HCT116 (cell line): ENCODE measurements at places on chromosomes 6 and 20.
A peak's percentile ranks its signal among the peaks of the same experiment; 100 is the strongest.

GRCh38 chr6:18330548-18331081 lies 56.5 kb upstream of the RNF144B start:
- DNase-seq: no peak

- no peak for DNase-seq
These were observed 22.5 kb upstream of the MMS22L start for GRCh38 chr6:97305414-97306066.

DNA sequence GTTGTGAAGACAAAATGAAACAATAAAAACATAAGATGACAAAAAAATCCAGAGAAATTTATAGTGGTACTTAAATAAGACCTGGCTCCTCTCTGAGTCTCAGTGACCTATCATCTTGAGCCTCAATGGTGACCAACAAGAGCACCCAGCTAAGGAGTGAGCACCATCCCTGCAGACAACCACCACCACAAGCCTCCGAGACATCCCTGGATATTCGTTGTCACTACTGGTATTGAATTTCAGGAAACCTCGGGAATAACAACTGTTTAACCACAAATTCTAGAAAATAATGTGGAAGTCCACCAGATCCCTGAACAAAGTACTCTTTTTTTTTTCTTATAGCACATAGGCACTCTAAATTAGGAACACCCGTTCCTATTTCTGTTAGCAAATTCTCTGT lies 32.2 kb upstream of the ADGRF5 start:
- DNase-seq: no peak

- DNase-seq: no peak
These were observed 1.3 kb downstream of the GZF1 start for GRCh38 chr20:23363257-23363649.

- DNase-seq: no peak
These were observed 87.5 kb upstream of the HDAC2 start for GRCh38 chr6:114058435-114058834.

DNA sequence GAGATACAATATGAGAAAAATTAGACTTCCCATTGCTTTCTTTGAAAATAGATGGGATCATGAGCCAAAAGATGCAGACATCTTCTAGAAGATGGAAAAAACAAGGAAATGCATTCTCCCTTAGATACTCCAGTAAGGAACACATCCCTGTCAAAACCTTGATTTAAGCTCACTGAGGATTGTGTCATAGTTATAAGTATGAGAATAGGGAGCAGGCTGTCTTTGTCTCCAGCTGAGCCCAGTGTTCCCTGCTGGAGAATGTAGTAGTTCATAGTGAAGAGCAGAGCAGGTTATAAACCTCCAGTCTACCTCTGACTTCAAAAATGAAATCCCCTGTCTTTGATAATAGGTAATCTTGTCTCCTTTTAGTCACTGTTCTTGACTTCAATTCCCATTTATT lies 589.9 kb downstream of the PHF3 start:
- DNase-seq: no peak

DNA sequence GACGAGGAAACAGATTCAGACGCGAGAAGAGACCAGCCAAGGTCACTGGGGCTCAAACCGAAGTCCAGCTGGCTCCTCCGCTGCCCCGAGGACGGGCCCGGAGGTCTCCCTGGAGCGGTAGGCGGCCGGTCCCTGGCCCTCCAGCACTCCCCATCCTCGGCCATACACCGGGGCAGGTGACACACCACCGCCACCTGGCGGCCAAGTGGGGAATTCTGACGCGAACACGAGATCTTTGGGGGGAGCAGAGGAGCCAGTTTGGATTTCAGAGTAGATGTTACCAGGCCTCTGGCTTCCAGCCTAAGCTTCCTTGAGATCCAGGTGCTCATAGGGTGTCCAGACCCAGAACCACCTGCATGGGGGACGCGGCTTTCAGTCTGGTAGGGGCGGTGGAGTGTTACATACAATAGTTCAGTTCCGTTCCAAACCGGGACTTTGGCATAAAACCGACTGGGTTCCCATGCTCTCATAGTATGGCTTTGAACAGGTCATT lies 16.1 kb downstream of the BPIFB1 start:
- peak; percentile 40 for DNase-seq
